ENCODE measurements at places on chromosomes 3 and 15. TPM values are rescaled to one million over a fixed set of nuclear protein-coding genes. Genes with fewer than 3 reads are reported as not detected.

The MAPKAPK3 gene
- total RNA-seq, result 84.8 TPM

The CMTM7 gene
- 34.5 TPM for total RNA-seq

The GOLGA8S gene
- total RNA-seq, result 3.8 TPM

The LPCAT4 gene
- total RNA-seq, result 46.8 TPM

The IMPG2 gene
- total RNA-seq, result 0.45 TPM

The SPSB4 gene
- total RNA-seq, result not detected

The OR4F15 gene
- not detected for total RNA-seq

The SLC9A9 gene
- total RNA-seq, result 11.0 TPM

The IGSF11 gene
- 0.17 TPM for total RNA-seq

- H3K36me3 ChIP-seq, result peaks cover 4% of the 10 kb centered on the region
- peaks cover 17% of the 10 kb centered on the region for H3K4me1 ChIP-seq
- no peaks in the 10 kb centered on the region for H3K27me3 ChIP-seq
- H3K4me3 ChIP-seq, result no peak overlapping the region
Observed at GRCh38 chr15:49817100-49817499, 196.3 kb downstream of the DTWD1 start.

- no peak overlapping the region for H3K4me3 ChIP-seq
- H3K36me3 ChIP-seq, result peaks cover 14% of the 10 kb centered on the region
- no peak for DNase-seq
- no peak overlapping the region for H3K27ac ChIP-seq
- H3K4me1 ChIP-seq, result no peaks in the 10 kb centered on the region
Observed at GRCh38 chr3:162936706-162937105, 1440.1 kb downstream of the OTOL1 start.

- no peak overlapping the region for H3K4me3 ChIP-seq
- no peak overlapping the region for H3K27ac ChIP-seq
- peaks cover 16% of the 10 kb centered on the region for H3K27me3 ChIP-seq
Observed at GRCh38 chr15:63374686-63375520, 6.7 kb downstream of the CA12 start.

DNA sequence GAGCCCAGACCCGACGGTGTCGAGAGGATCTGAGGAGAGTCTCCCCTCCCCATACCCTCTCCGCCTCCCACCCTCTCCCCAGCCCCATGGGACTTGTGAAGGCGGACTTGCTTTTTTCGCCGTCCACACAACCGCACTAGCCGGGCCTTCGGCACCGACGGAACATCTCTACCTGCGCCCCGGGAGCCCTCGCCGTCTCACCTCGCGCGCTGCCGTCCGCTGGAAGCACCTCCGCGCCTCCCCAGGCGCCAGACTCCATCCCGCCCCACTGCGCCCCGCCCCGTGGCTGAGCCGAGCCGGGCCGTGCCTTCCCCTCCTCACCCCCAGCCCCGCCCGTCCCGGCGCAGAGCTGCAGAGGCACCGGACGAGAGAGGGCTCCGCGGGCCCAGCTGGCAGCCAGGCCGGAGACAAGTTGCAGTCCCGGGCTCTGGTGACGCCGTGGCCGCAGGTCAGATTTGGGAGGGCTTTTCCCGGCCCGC, at the start of the genes DUOX1 and DUOXA1:
Gene DUOX1, plus strand, starts transcription at position 344 of the 479 bp plus-strand sequence. CDS start 1,973 bp downstream, outside the sequence.
Gene DUOXA1, minus strand, starts transcription at position 229 of the 479 bp plus-strand sequence. CDS start 6,865 bp downstream, outside the sequence.
- no peaks in the 10 kb centered on the region for H3K36me3 ChIP-seq
- H3K27me3 ChIP-seq, result peaks cover 71% of the 10 kb centered on the region
- DNase-seq, result no peak
- no peak within 1 kb of the TSS for H3K27ac ChIP-seq
- H3K4me3 ChIP-seq, result no peak within 1 kb of the TSS
- peaks cover 6% of the 10 kb centered on the region for H3K4me1 ChIP-seq

- H3K36me3 ChIP-seq, result peaks cover 9% of the 10 kb centered on the region
- no peak overlapping the region for H3K27ac ChIP-seq
Observed at GRCh38 chr15:29913528-29914135, 91.4 kb upstream of the TJP1 start.

DNA sequence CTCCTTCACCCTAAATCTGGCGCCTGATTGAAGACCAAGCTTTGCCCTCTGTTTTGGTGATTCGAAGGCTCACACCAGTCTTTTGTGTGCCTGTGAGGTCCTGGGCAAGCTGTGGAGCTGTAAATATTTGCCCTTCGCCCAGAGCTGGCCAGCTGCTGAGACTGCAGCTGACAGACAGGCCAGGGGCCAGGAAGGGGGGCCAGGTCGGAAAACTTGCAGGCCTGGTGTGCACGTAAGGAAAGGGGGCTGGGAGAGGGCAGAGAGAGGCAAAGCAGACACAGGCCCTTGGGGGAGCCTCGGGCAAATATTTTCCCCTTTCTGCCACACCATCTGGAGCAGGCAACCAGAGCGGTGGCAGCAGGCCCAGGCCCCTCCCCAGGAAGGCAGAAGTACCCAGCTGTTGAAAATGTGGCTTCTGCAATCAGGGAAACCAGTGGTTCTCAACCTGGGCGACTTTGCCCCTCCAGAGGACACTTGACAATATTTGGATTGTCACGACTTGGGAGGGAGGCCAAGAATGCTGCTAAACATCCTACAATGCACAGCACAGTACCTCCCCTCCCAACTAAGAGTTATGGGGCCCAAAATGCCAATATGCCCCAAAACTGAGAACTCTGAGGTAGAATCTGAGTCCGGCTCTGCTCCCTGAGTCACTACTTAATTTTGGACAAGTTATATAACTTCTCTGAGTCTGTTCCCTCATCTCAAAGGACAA, 2.5 kb downstream of the PDZRN3 start:
- H3K27me3 ChIP-seq, result no peaks in the 10 kb centered on the region
- H3K4me1 ChIP-seq, result no peaks in the 10 kb centered on the region
- no peaks in the 10 kb centered on the region for H3K36me3 ChIP-seq

DNA sequence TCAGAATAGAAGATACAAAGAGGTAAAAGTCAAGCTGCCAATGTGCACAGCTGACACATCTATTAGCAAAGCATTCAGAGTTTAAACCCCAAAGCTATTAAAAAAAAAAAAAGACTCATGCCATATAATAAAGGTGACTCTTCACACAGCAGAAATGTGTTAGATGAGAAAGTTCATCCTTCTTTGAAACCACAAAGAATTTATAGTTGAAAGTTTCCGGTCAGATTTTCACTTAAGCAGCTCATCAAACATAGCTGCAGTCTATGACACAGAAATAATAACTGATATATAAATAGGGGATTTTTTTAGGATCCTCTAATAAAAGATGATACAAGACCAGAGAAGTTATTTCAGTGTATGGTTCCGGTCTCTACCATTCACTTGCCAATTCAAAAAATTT, 76.6 kb downstream of the WWTR1 start:
- no peaks in the 10 kb centered on the region for H3K36me3 ChIP-seq
- DNase-seq, result no peak
- peak overlapping the region; percentile 32 for H3K4me3 ChIP-seq
- H3K27me3 ChIP-seq, result no peaks in the 10 kb centered on the region

GRCh38 chr3:139427283-139428060, 38.0 kb upstream of the COPB2 start:
- no peaks in the 10 kb centered on the region for H3K4me1 ChIP-seq
- H3K4me3 ChIP-seq, result no peak overlapping the region
- H3K36me3 ChIP-seq, result no peaks in the 10 kb centered on the region
- no peak overlapping the region for H3K27ac ChIP-seq
- no peaks in the 10 kb centered on the region for H3K27me3 ChIP-seq
- no peak for DNase-seq

DNA sequence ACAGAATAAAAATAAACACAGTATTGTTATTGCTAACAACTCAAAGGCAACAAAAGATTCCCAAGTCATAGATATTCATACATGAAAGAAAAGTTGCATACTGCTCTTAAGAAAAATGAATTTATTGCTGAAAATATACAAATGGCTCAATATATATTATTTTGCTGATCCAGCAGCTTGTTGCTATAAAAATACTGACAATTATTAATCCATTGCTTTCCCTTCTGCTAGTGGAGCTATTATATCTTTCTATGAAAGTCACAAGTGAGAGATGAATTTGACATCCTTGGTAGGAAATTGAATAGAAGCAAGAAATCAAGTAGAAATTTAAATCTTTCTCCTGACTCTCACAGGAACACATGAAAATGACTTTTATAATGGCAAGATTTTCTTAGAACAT, 179.2 kb upstream of the MBNL1 start:
- no peaks in the 10 kb centered on the region for H3K4me1 ChIP-seq
- H3K27me3 ChIP-seq, result peaks cover 3% of the 10 kb centered on the region
- no peak overlapping the region for H3K4me3 ChIP-seq
- H3K27ac ChIP-seq, result no peak overlapping the region

DNA sequence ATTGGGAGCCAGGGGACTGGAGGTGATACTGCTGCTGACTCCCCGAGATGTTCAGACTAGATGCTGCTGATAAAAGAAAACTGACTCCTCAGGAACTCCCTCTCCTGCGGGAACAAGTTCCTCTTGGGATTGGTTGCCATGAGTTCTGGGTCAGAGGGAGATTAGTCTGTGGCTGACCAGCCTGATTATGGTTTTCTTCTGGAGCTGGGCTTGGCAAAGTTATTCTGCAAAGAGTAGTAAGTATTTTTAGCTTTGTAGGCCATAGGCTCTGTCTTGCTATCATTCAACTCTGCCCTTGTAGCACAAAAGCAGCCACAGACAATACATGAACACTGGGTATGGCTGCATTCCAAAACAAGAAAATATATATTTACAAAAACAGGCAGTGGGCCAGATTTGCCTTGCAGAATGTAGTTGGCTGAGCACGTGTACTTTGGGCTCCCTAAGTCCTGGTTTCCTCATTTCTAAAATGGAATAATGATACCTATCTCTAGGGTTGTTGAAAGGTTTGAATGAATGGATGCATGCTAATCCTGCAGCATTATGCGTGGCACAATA, 796.8 kb downstream of the AGBL1 start:
- no peak overlapping the region for H3K4me3 ChIP-seq
- no peaks in the 10 kb centered on the region for H3K4me1 ChIP-seq
- H3K27me3 ChIP-seq, result peaks cover 5% of the 10 kb centered on the region
- H3K36me3 ChIP-seq, result no peaks in the 10 kb centered on the region

DNA sequence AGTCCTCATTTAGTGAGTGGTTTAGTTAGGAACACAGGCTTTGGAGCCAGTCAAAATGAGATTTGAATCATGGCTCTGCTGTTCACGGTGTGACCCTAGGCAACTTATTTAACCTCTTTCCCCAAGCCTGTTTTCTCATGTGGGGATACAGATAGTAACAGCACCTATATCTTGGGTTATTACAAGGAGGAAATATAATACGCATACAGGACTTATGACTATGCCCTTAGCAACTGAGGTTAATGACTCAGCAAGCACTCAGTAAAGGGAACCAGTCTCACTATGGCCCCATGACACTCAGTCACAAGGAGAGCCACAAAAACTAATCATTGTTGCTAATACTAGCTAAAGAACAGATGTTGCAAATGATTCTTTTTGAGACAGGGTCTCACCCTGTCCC, 45.9 kb downstream of the SUMF1 start:
- peaks cover 19% of the 10 kb centered on the region for H3K4me1 ChIP-seq
- no peak for DNase-seq
- no peaks in the 10 kb centered on the region for H3K27me3 ChIP-seq
- H3K27ac ChIP-seq, result peak overlapping the region; percentile 53
- no peaks in the 10 kb centered on the region for H3K36me3 ChIP-seq

Measured in natural killer cell treated with Interleukin-12 subunit alpha and Interleukin-12 subunit beta and Interleukin-15 and Interleukin-18, amount 100 ng/mL, for 72 hours (primary cell).